ENCODE measurements at places on chromosomes 11 and 22. TPM values are rescaled to one million over a fixed set of nuclear protein-coding genes. Genes with fewer than 3 reads are reported as not detected.
A peak's percentile ranks its signal among the peaks of the same experiment; 100 is the strongest.

RPLP2 gene
- 1,532 TPM for total RNA-seq

DNA sequence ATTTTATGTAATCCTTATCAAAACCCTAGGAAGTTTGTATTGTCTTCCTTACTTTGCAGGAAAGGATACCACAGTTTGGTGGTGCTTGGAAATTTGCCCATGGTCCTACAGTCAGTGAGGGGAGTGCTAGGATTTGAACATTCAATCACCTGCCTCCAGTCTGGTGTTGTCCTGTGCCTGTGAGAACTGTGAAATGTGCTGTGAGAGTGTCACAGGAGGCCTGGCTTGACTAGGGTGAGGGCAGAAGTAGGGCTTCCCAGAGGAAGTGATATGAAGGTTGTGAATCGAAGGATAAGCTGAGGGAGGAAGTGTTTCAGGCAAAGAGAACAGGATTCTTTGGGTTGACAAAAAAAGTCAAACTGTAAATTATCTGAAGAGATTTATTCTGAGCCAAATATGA is 424.4 kb downstream of the TMEM135 start:
- no peak for DNase-seq

DMC1 gene
- 1.3 TPM for total RNA-seq

GRCh38 chr11:12585861-12586260 is 88.4 kb upstream of the TEAD1 start:
- no peak for DNase-seq

DNA sequence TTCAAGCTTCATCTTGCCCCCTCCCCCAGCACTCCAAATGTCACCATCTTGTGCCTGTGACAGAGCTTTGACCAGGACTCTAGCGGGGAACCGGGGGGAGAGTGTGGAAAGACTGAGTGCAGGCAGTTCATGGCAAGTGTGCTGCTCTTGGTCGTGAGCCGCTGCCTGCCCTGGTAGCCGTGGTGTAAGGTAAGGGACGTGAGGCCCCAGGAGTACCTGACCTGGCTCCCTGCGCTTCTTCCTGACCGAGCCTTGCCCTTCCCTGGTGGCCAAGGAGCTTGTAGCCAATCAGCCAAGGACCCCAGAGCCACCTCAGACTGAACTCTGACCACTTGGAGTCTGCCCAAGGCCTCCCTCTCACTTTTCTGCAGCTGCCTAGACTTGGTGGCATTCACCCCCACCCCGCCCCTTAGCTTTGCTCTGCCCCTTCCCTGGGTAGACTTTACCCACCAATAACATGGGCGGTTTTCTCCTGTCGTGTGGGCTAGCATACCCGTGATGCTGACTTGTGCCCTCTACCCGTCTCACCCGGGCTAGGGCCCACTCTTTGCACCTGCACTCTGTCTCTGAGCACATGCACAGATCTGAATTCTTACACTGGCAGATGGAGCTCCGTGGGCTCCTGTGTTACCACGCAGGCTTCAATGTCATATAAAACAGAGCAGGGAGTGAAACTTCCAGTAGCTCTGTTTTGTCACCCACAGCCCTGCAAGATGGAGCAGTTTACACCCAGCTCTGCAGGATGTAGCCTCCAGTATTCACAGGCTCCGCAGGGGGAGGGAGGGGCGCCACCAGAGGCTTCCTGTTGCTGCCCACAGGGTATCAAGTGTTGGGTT is 1.5 kb downstream of the DGKZ start:
- peak; percentile 81 for DNase-seq

KLHL35 gene
- total RNA-seq: 0.49 TPM

- no peak for DNase-seq
Observed at GRCh38 chr22:37887584-37888378, 18.3 kb upstream of the MICALL1 start.

MOGAT2 gene
- total RNA-seq: 247 TPM

RAB36 gene
- 6.4 TPM for total RNA-seq
